Fibroblast of skin of left quadriceps (primary cell): ENCODE measurements at places on chromosomes 13 and 19.

DNA sequence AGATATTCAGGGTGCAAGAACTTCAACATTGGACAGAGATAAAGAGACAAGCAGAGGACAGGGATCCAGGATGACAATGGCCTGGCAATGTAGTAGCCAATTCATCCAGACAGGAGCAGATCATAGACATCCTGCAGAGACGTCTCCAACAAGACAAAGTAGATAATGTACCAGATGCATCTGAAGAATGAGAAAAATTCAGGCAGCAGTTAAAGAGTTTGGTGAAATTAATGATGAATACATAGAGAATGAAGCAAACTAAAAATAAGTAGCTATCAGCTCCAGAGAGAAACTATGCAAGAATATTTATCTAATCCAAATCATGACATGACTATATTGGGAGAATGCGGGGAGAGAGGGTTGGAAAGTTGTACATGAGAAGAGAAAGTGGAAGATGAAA is 278.4 kb upstream of the DACH1 start:
- no peak for DNase-seq

DNA sequence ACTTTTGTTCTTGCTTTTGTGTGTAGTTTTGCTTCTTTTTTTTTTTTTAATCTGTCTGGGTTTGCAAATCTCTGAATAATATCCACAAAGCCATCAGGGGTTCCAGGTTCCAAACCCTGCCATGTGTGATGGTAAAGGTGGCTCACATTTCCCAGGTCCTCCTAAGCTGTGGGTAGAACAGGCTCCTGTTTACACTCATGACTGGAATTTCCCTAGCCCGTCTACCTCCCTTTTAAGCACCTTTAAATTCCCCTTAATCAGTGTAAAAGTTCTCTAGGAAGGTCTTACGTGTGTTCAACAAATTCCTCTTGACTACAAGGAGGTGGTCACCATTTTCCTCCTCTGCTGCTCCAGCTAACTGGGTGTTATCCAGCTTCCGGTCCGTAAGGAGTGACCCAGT is 62.8 kb downstream of the EFNB2 start:
- no peak for DNase-seq

GRCh38 chr13:40983725-40984667 is 35.1 kb downstream of the ELF1 start:
- no peak for DNase-seq

- DNase-seq, result no peak
These were observed 5.3 kb upstream of the CD79A start for GRCh38 chr19:41871573-41872383.

- DNase-seq, result no peak
These were observed 9.1 kb upstream of the POP4 start for GRCh38 chr19:29596885-29597525.

- no peak for DNase-seq
These were observed 172.2 kb downstream of the COL4A1 start for GRCh38 chr13:110134801-110135200.

DNA sequence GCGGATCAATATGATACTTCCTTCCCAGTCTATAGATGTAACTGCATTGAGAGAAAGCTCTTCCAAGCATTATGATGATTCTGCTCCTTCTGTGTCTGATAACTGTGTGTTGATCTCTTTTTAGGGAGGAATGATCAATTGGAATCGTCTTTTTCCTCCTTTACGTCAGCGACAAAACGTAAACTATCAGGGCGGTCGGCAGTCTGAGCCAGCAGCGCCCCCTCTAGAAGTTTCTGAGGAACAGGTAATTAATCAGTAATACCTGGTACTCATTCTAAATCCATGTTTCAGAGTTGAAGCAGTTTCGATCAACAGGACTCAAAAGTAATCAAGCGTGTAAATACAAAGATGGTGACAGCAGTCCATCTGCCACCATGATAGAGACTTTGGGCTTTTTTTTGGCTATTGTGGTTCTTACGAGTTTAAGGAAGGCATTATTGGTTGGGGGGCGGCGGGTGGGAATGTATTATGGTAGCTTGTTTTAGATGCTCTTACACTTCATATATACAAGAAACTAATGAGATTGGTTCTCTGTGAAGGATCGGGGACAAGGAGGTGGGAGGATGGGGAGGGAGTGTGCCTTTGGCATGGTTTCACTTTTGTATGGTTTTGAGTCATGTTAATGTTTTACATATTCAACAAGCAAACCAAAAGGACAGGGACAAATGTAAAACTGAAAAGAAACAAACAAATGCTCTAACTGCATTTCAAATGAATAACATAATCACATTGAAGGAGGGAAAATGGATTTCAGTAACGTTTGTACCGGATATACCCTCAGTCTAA is 60.7 kb upstream of the GPR183 start:
- no peak for DNase-seq

GRCh38 chr13:108306860-108307259 is 37.3 kb downstream of the TNFSF13B start:
- DNase-seq, result no peak

DNA sequence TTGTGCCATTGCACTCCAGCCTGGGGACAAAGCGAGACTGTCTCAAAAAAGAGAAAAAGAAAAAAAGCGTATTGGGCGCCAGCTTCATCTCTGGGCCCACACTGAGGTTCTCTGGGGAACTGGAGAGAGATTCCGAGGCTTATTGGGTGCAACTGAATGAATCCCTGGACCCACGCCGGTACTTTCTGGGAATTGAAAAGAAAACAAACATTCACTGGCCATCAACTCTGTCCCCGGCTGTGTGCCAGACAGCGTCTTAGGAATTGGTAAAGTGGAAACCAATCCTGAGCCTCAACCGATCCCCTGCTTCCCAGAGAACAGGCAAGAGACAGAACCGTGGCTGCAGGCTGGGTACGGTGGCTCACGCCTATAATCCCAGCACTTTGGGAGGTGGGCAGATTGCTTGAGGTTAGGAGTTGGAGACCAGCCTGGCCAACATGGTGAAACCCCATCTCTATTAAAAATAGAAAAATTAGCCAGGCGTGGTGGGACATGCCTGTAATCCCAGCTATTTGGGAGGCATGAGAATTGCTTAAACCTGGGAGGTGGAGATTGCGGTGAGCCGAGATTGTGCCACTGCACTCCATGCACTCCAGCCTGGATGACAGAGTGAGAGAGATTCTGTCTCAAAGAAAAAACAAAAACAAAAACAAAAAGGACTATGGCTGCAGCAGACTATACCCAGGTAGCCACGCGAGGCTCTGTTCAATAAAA is 8.6 kb downstream of the ANO8 start:
- no peak for DNase-seq

DNA sequence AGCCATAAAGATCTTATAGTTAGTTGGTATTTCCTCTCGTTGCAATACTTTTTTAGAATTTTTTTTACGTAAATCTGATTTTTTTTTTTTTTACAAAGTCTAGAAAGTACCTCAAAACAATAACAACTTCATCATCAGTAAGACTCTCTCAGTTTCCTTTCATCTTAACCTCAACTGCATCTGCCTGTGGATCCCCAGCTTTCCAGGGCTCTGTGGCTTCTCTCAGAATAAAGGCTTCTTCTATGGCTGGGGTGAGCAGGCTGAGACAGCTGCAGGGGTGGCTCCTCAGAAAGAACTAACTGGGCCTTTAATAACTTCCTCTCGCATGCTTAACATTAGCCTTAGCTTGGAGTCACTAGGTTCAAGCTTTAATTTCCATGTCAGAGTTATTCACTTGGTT is 4.2 kb downstream of the ZNF506 start:
- no peak for DNase-seq

DNA sequence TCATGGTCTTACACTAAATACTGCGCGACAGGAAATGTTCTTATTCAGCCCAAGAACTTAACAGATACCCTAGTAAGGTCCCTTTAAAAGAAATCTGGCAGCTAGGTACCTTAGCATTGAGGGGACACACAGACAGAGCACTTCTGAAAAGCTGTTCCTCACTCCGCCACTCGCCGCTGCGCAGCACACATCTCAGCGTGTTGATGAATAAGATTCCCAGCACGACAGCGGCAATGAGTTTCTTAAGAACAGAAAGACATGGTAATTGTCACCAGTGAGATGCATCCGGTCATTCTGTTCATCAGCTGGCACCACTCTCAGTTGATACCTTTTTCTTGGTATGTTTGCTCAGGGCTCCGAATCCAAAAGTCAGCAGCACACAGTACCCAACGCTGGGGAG is 39.9 kb downstream of the TMTC4 start:
- no peak for DNase-seq
